Hematopoietic multipotent progenitor cell treated with erythropoietin and hydrocortisone succinate and interleukin-3 and kit ligand, for 15 days (in vitro differentiated cells): ENCODE measurements at places on chromosomes 5 and 9.

DNA sequence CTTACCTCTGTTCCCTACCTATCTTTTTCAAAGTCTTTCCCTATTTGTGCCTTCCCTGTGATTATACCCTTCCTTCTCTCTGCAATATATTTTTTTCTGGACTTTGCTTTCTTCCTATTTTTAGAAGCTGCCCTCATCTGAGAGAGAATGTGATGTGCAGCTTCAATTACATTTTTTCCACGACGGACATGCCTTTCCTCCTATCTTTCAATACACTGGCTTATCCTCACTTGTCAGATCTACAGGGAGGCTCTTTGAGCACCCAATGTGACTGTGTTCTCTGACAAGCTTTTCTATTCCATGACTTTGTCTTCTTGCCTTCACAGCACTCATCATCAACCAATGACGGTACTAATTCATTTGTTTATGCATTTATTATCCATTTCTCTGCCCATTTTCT lies 227.9 kb upstream of the CLINT1 start:
- no peak for DNase-seq

GRCh38 chr9:126980231-126980630 lies 65.6 kb downstream of the RALGPS1 start:
- no peak for DNase-seq

DNA sequence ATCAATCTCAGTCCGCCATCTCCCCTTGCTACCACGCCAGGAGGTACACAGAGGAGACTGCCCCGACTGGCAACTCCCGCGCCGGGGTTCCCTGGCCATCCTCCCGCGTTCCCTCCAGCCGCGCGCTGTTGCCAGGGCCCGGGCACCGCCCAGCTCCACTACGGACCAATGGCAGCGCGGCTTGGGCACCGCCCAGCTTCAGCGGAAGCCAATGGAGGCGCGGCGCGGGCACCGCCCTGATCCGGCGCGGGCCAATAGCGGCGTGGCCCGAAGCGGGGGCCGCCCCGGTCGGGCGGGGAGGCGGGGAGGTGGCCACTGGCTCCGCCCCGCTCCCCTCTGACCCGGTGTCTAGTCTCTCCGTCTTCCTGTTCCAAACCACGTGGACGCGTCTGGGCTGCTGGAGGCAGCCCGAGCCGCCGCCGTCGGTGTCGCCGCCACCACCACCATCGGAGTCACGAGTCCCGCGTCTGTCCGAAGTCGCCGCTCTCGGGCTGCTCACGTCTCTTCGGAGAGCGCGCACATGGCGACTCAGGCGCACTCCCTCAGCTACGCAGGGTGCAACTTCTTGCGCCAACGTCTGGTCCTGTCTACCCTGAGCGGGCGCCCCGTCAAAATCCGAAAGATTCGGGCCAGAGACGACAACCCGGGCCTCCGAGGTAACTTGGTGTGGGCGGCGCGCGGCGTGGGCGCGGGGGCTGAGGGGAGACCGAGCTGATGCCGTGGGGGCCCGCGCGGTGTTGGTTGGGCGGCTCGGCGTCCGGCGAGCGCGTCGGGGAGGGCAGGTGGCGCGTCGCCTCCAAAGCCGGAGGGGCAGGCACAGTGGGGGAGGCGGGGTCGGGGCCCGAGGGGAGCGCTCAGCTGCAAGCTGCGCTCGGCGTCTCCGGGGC lies at the start of gene RCL1:
Gene RCL1 (plus strand): TSS at position 373 of the 887 bp plus-strand sequence. CDS start 148 bp downstream, at position 521.
- peak; percentile 96 for DNase-seq

GRCh38 chr5:32123058-32123805 lies 50.9 kb downstream of the GOLPH3 start:
- DNase-seq, result no peak

GRCh38 chr5:76930083-76930482 lies 22.8 kb upstream of the CRHBP start:
- no peak for DNase-seq

DNA sequence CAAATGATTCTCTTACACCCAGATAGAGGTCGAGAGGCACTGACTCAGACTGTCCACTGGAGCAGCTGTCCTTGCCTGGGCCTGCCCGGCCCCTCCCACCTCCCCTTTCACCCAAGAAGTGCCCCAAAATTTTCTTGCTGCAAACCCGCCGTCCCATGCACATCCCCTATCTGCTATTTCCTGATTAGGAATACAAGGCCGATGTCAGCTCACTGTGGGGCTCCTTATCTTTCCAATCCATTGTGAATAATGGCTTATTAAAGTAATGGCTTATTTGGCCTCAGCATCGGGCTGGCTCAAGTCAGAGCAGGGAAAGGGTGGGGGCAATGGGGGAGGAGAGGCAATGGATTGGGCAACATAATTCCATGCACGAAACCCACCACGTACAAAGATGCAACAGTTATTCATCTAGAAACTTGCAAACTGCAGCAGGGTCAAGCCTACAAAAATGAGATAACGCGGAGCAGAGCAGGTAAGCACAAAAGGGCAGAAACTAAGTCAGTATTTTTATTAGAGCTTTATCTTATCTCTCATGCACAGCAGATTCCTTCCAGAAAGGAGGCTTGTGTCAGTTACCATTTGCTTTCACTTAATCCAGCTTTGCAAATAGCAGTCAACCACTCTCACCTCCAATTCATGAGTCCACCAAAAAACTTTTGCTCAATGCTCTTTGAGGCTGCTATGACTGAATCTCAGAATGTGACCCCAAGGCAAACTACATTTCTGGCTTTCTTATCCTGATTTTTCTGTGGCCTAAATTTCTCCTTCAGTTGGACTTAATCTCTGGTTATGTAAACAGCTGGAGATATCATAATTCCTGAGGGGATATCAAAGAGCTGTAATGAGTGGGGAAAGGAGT lies 138.2 kb upstream of the OSMR start:
- DNase-seq, result no peak

DNA sequence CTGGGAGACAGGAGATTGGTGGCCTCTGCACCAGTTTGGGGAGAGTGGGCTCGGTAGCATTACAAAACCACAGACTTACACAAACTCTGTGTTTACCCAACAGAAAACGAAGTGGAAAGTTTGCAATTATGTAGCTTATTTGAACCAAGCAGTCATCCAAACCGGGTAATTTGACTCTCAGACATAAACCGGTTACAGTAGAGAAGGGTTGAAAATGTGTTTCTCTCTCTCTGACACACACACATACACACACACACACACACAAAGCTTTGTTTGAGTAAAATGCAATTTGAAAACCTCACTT lies 97.1 kb upstream of the ZNF608 start:
- no peak for DNase-seq

DNA sequence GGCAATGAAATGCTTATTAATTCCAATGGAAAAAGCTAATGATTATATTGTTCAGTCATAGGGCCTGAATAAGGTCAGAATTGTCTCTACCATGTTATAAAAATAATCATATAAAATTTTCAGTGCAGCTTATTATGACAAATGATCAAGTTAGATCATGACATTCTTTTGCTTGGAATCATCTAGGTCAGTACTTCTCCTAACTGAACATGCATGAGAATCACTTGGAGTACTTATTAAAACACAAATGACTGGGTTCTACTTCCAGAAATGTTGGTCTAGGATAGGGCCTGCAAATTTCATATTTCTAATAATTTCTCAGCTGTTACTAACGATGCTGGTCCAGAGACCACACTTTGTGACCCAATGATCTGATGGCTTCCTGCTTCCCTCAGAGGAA lies 806.0 kb upstream of the ZNF608 start:
- DNase-seq, result no peak

- no peak for DNase-seq
Observed at GRCh38 chr5:154390746-154391359, 54.9 kb upstream of the SAP30L start.

DNA sequence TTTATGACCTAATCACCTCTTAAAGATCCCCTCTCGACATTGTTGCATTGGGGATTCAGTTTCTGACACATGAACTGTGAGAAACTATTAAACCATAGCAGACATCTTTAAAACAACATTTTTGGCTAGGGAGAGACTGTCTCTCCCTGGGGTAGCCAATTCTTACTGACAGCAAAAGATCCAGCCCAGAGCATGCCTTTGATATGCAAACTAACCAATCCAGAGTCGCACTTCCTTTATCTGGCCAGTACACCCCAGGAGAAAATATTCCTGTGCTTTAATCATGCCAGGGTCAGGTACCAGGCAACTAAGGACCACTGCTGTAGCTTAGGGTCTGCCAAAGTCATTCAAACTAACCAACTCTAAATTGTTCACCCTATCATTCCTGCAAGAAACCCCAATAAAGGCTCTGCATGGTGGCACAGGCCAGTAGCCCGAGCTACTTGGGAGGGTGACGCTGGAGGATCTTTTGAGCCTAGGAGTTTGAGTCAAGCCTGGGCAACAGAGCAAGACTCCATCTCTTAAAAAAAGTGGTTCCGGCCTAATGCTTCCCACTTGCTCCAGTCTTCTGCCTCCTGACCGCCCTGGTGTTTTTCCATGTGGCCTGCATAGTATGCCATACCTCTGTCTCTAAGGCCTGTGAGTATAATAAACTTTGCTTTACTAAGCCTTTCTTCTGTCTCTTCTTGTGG lies 62.3 kb upstream of the DAPK1 start:
- no peak for DNase-seq

- no peak for DNase-seq
Observed at GRCh38 chr5:171657473-171657872, 128.1 kb upstream of the SMIM23 start.

DNA sequence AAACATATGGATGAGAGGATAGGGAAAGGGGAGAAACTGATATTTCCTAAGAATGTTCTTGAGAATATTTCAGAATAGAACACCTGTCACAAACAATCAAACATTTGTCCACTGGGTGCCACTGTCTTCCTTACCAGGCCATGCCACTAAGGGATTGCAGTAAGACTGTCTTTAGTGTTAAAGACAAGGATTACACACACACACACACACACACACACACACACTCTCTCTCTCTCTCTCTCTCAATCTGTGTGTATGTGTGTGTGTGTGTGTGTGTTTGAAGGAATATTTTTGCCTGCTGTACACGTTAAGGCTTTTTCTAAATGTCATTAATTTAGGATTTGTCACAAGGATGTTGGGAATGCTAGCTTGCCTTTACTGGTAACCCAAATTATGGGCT lies 54.4 kb downstream of the CCDC192 start:
- DNase-seq, result no peak

DNA sequence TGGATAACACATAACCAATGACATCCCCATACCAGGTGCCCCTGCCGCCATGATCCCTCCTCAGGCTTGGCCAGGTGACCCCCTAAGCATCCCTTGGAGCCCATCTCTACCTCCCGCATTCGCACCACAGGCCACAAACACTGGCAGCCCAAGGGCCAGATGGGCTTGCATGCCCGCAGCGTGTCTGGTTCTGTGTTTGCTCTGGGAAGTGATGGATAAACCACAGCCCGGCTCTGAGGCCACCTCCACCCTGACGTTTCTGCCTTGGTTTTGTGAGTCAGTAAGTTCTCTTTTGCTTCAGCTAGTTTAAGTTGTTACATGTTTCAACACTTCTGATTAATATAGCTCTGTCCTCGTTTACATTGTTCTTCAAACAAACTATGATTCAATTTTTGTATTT lies 172.4 kb upstream of the PHYKPL start:
- DNase-seq, result no peak

- no peak for DNase-seq
Observed at GRCh38 chr5:31860726-31861433, 221.9 kb downstream of the PDZD2 start.

- DNase-seq, result no peak
Observed at GRCh38 chr9:127180457-127181314, 58.3 kb upstream of the ANGPTL2 start.

DNA sequence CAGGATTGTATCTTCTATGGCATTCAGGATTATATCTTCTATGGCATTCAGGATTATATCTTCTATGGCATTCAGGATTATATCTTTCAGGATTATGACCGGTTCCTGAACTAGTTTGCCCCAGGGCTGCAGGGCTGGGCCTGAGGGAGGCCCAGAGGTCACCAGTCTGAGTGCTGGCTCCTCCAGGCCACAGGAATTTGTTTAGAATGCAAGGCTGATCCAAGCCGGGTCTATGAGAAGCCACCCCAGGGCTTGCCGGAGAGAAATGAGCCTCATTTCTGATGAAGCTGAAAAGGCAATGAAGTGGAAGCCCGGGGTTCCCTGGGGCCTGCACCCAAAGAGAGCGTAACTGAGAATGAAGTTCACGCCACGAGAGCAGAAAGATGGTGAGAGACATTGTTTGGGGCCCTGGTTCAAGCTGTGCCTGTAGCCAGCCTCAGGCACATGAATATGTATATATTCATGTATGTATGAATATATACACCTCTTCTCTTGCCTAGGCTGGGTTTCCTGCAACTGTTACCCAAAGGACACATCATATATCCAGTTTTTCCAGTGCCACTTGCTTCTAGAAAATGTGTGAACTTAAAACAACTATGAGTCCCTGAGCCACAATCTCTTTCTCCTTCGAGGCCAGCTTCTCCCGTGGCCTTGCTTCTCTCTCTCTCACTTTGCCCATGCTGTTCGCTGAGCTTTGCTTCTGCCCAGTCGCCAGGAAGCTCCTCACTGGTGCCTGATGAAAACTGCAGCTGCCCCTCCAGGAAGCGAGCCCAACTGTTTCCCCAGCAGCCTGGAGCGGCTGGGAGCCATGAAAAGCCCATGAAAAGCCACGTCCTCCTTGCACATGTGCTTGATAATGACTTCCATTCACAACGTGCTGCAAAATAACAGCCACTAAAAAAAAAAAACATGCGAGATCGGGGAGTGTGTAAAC lies 62.3 kb downstream of the GTF3C4 start:
- DNase-seq, result no peak

DNA sequence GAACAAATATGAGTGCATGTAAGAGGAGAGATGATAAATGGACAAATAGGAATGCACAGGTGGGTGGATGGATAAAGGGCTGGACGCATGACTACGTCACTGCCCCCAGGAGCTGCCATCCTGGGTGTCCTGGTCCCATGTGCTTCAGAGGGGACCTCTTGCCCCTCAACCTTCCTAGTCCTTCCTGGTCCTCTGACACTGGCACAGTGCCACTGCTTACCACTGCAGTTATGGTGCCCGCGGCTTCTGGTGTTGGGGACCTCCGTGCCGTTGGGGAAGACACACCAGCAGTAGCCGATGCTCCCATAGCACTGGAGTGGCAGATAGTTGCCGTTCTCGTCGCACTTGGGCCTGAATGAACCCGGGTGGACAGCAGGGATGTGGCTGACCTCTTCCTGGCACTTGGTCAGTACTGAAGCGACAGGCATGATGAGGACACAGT lies 9.8 kb downstream of the CD74 start:
- no peak for DNase-seq

DNA sequence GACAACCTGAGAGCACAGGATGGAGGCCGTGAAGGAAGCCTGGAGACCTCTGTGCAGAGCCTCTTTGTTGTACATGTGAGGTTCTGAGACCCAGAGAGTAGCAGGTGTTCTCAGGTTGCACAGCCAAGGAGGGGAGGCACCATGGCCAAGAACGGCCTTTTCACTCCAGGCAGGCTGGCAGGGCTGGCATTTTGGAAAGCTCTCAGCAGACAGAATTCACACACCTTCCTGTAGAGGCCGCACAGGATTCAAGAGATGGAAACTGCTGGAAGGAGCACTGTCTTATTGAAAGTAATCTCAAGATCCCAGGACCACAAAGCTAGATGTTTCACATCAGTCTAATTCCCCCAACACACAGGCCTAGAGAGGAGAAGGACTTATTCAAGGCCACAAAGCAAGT lies 52.8 kb upstream of the XPA start:
- DNase-seq, result no peak
